ENCODE measurements at places on chromosomes 2 and 18. TPM values are rescaled to one million over a fixed set of nuclear protein-coding genes. Genes with fewer than 3 reads are reported as not detected.

The IL18R1 gene
- 0.66 TPM for total RNA-seq

The SLC20A1 gene
- total RNA-seq = 77.5 TPM

The HOXD13 gene
- not detected for total RNA-seq

The IKZF2 gene
- 15.6 TPM for total RNA-seq

The RHBDD1 gene
- 34.7 TPM for total RNA-seq

The IGFBP5 gene
- total RNA-seq = 474 TPM

The NCOA1 gene
- total RNA-seq = 15.4 TPM

The SPATA3 gene
- total RNA-seq = not detected

The IL36A gene
- not detected for total RNA-seq

Data from smooth muscle cell of trachea (primary cell).